Head of caudate nucleus (tissue), 42 donors: ENCODE measurements at places on chromosomes 5 and 9.

DNA sequence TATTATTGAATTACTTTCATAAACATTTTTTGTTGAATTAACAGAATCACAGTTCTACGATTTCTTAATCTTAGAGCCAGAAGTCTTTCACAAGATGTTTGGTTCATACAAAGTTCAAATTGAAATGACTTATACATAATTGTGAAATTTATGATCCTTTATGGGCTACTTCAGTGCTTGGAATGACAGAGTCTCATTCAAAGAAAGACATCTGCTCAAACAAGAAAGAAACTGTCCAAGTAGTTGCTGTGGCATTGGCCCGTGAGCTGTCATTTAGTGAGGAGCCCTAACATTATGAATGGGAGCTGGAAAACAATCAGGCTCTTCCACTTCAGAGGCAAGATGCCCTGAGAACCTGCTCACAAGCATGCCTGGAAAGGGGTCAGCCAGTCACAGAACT lies 63.4 kb downstream of the AUH start:
- no peak for DNase-seq

DNA sequence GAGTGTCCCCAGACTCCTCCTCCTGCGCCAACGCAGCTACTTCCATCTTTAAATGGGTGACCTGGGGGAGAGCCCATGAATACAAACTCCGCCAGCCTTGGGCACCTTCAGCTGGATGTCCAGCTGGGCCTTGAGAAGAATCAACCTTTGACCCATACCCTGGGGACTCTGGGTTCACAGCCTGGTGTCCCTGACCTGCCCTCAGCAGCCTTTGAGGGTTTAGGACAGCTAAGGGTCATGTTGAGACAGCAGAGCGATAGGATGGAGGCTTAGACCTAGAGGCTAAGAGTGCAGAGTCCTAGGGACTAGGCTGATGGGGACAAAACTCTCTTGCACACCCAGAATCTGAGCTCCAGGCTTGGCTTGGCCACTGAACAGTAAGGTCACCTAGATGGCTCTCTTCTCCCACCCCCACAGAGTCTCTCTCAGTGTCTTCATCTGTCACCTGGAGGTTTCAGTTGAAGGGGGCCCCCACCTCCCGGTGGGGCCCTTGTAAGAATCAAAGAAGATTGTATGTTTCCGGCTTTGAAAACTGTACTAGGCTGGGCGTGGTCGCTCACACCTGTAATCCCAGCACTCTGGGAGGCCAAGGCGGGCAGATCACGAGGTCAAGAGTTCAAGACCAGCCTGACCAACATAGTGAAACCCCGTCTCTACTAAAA lies 6.7 kb upstream of the AQP3 start:
- DNase-seq, result no peak

GRCh38 chr9:90801241-90801972 lies at the start of gene SYK:
Gene SYK, plus strand, starts transcription at chr9:90801819. Its CDS starts 42,080 bp downstream, at chr9:90843899.
- no peak for DNase-seq

DNA sequence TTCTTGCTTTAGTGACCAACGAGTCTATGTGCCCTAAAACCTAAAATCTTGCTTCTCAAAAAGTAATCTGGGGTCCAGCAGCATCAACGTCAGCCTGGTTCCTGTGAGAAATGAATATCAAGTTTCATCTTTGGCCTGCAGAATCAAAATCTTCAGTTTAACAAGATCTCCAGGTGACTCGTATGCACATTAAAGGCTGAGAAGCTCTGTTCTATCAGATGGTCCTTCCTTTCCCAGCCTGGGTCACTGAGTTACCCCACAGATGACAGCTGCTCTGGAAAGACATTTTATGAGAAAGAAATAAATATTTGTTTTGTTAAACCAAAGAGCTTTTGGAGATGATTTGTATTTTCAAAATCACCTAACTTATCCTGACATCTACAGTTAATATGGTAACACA lies 75.8 kb downstream of the ADAMTSL1 start:
- no peak for DNase-seq

GRCh38 chr5:125085797-125086505 lies 339.5 kb upstream of the ZNF608 start:
- no peak for DNase-seq

GRCh38 chr5:68460147-68460798 lies 244.7 kb downstream of the PIK3R1 start:
- DNase-seq, result peak; percentile 53

DNA sequence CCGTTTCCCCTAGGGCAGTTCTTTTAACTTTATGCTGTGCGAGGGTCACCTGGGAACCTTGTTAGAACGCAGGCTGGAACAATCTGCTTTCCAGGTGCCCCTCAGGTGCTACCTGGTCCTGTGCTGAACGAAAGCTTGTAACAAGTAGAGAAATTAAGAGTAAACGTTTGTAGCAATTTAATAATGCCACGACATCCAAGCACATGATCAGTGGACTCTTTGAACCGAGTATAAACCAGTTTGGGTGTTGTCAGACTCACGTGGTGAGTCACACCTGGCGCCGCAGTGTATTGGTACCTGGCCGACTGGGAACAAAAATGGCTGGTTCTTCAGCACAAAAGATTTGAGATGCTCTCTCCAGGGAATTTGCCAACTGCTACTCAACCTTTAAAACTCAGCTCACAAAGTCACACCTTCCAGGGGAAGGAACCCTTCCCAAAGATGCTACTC lies 926 bp upstream of the MYO10 start:
- DNase-seq, result no peak

DNA sequence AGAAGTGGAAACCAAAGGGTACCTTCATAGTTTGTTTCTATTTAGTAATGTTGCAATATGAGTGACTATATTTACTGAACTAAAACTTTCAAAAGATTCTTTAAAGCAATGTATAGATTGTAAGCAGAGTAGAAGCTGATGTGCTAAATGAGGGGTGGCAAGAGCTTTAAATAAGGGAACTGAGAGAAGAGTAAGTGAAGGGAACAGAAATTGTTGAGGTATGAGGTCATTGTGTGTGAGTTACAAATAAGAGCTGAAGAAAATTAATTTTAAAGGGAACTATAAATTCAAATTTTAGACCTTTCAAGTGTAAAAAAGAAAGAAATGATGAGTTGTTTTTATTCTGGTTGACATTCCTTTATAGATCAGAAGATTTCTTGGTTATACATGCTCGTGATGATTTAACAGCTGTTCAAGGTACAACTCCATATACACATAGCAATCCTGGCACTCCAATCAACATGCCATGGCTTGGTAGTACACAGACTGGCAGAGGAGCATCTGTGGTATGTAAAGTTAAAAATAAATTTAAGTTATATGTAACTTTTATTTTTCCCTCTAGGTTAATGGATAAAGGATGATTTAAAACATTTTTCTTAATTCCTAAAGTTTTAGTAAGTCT lies 135.1 kb upstream of the TNFAIP8 start:
- no peak for DNase-seq

- no peak for DNase-seq
Observed at GRCh38 chr5:100792781-100793180, 110.3 kb downstream of the ST8SIA4 start.

DNA sequence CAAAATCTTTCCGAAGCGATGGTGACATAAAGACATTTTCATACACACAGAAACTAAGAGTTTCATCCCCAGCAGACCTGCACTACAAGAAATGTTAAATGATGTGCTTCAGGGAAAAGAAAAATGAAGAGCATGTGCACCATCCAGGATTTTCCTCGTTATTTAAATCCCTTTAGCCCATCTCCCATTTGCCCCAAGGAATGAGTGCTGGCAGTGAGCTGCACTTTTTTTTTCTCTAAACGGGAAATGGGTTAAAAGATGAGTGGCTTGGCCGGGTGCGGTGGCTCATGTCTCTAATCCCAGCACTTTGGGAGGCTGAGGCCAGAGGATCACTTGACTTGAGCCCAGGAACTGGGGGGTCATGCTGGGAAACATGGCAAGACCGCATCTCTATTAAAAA lies 6.8 kb upstream of the LRRC14B start:
- DNase-seq, result no peak

- no peak for DNase-seq
Observed at GRCh38 chr5:10257870-10258269, 7.8 kb downstream of the CCT5 start.

GRCh38 chr5:54388409-54388808 lies 67.1 kb upstream of the HSPB3 start:
- DNase-seq, result no peak

- no peak for DNase-seq
Observed at GRCh38 chr9:7300484-7300883, 499.1 kb downstream of the DMAC1 start.

DNA sequence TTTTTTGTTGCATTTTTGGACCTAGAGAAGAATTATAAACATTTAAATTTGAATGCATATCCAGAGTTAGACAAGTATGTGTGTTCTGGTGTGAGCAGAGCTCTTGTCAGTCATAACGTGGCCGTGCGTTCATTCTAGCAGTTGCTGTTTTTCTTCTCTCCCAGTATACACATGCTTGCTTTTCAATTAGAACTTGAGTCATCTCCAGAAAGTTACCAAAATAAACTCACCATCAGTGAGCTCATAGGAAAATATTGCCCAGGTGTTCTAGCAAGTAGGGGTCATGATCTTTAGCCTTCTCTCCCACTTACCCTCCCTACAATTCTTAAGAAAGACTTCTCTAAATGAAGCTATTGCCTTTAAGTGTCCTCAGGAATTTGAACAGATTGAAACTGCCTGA lies 247.5 kb upstream of the TUT7 start:
- DNase-seq, result no peak

GRCh38 chr5:14821100-14821845 lies 50.3 kb downstream of the ANKH start:
- DNase-seq, result no peak

DNA sequence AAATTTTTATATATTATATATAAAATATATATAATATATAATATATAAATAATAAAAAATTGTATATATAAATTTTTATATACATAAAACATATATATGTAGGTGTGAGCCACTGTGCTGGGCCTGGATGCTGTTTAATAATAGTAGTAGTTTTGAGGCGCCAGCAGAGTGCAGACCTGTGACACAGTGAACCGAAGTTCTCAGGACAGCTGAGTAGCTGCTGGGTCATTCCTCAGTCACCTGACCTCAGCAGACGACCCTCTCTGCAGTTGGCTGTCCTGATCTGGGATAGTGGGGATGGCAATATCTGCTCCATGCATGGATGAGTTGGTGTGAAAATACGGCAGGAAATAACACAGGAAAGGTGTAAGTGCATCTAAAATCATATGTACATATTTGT lies 3.3 kb upstream of the SNX18 start:
- DNase-seq, result no peak

DNA sequence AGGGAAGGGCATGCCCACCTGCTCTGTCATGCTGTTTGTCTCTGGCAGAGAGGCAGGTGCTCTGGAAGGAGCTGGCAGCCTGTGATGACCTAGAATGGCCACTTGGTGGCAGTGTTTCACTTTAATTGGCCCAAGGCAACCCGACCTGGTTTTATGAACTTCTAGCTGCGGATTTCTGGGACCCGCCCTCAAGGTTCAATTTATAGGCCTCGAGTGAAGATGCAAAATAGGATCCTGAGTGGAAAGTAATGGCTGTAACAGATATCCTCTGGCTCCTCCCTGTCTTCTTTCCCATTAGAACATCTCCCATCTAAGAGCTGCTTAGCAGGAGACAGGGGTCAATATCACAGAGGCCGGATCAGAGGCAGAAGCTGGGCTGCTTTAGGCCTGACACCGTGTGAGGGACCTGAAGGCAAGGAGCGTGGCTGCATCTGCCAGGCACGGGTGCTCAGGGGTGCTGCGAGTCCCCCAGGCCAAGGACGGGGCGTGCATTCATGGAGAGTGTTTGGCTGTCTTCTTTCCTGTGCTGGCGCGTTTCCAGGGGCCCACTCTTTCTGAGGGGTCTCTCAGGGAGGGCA lies 56.7 kb upstream of the SLC28A3 start:
- peak; percentile 72 for DNase-seq

DNA sequence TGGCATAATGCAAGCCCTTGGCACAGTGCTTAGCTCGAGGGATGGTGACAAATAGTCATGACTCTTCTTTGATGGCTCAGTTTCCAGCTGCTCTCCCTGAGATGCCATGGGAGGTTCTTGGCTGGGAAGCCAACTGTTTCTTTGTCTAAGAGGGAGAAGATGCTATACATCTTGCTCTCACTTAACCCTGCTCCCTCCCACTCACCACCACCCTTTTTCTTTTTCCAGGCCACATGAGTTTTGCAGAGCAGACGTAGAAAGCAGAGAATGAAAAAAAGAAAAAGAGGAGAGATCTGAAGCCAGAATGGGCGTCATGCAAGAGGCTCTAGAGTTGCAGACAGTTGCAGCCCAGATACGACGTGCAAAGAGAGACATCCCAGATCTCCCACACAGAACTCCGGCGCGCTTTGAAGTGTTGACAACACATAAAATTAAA lies 160.5 kb downstream of the FGF18 start:
- DNase-seq, result no peak

GRCh38 chr5:143182901-143183820 lies 220.3 kb downstream of the NR3C1 start:
- DNase-seq, result no peak

DNA sequence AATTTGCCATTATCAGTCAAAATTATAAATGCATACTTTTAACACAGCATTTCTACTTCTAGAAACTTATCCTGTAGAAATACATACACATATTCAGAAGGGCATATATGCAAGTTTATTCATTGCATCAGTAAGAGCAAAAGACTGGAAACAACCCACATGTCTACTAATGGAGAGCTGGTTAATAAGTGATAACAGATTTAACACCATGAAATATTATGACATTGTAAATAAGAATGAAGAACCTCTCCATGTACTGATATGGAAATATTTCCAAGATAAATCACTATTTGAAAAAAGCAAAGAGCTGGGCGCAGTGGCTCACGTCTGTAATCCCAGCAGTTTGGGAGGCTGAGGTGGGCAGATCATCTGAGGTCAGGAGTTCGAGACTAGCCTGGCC lies 54.5 kb downstream of the ELOVL7 start:
- no peak for DNase-seq

DNA sequence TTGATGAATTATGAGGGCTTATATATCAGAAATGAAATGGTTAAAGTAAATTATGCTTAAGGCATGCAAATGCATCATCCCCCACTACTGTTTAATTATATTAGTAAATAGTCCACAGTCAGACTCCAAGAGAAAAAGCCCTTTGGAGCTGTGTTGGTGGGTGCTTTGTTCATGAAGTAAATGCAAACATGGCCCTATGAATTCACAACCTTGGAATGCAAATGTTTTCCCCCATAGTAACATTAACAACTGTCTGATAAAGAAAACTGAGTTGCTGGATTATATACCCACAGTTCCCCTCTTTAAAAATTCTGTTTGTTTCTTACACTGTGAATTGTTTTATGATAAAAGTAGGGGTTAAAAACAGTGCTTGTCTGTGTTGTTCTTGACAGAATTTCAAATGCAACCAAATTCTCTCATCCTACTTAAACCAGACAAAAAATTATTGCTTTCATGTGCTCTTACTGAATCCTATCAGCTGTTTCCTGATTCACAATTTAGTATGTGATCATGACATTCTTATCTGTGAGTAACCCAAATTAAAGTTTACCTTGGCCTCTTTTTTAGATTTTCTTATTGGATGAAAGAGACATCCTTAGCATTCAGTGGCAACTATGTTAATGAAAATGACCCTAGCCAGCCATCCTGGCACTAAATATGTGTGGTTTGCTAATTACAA lies 48.5 kb upstream of the SNCAIP start:
- no peak for DNase-seq
